A673 (cell line): ENCODE measurements at places on chromosomes 13 and 19. TPM values are rescaled to one million over a fixed set of nuclear protein-coding genes. Genes with fewer than 3 reads are reported as not detected.

The ZNF709 gene
- 3.6 and 5.1 TPM in 2 replicates for total RNA-seq

The ZNF283 gene
- 9.4 and 9.7 TPM in 2 replicates for total RNA-seq

The ZNF761 gene
- 12.0 and 13.1 TPM in 2 replicates for total RNA-seq

The ZNF507 gene
- total RNA-seq = 35.0 and 36.1 TPM in 2 replicates

The GDF15 gene
- 4.0 and 4.7 TPM in 2 replicates for total RNA-seq
